ENCODE measurements at places on chromosomes 5 and 9.

- DNase-seq, result no peak
Observed at GRCh38 chr9:102124465-102124864, 386.0 kb upstream of the GRIN3A start.

GRCh38 chr9:130837643-130838042, 2.6 kb downstream of the ABL1 start:
- DNase-seq, result no peak

DNA sequence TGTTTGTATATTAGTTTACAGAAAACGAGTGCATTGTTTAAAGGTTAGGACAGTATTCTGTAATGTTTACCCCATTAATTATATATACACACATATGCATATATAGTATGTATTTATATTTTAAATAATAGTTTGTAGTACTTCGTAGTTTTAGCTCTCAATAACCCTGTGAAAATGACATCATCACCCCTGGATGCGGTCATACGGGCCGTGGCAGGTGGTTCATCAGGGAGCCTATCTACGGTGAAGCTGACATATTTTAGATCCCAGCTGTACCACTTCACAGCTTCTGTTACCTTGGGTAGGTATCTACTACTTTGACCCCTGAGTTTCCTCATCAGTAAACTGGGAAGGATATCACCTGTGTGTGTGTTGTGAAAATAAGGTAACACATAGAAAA, 87.1 kb downstream of the NR3C1 start:
- DNase-seq, result no peak

DNA sequence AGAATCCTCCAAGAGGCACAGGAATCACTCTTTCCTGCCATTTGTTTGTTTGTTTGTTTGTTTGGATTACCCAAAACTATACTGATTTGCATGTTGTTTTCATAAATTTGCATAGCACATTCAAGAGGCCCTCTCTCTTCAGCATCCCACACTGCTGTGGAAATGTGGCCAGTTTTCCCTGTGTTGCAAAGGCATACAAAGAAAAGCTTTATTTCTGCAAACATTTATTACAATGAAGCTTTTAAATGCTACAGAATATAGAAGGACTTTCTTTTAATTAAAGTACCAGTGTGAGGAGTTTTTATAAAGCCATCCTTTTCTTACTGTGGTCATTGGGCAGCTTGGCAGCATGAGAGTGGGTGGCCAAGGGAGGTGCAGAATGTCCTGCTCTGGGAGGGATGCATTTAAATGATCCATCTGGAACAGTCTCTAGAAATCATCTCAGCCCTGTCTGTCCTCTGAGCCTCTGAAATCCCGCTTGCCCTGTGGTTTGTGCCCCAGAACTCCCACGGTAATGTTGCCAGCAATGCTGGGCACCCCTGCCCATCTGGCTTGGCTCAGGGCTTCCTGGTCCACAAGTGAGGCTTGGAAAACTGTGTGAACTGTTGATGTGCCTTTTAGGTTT, 356.8 kb upstream of the KIF2A start:
- no peak for DNase-seq

- no peak for DNase-seq
Observed at GRCh38 chr9:1331546-1332038, 281.4 kb downstream of the DMRT2 start.

DNA sequence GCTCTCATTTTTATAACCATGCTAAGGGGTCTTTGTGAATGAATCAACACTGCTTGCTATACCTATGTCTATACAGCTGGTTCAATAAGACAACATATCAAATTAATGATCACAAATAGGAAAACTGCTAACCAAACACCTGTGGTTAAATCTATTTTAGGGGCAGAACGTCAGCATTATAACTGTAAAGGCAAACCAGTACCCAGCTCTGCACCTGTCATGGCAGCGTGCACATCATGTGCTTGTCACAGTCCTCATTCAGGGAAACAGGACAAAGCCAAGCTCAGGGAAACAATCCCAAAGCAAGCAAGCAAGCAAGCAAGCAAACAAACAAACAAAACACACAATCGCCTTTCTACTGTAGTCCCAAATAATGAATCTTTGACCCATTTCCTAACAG, 277.7 kb upstream of the DAP start:
- no peak for DNase-seq

DNA sequence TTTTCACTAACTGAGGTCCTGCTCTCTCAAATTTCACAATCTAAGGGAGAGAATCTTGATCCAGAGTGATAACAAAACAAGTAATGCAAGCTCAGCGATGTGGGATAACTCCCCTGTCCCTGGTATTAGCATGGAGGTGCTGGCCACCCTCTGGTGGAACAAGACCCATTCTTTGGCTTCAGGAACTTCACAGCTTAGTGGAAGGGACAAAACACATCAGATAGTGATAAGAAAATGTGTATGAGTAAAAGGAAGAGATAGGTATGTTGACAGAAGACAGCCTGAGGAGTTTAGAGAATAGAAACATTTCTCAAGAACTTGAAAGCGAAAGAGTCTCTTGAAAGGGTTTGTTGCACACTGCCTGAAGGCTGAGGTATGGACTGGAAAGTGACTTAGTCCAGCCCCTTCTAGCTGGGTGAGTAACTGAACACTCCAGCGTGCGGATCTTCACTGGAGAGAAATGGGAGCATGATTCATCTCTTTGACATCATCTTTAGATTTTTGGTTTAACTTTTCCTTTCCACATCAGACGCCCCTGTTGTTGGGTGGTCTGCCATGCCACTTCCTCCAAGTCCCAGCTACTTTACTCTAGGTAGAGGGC, 25.4 kb upstream of the ZSWIM6 start:
- no peak for DNase-seq

GRCh38 chr5:5025098-5025773, 114.9 kb upstream of the ADAMTS16 start:
- no peak for DNase-seq

DNA sequence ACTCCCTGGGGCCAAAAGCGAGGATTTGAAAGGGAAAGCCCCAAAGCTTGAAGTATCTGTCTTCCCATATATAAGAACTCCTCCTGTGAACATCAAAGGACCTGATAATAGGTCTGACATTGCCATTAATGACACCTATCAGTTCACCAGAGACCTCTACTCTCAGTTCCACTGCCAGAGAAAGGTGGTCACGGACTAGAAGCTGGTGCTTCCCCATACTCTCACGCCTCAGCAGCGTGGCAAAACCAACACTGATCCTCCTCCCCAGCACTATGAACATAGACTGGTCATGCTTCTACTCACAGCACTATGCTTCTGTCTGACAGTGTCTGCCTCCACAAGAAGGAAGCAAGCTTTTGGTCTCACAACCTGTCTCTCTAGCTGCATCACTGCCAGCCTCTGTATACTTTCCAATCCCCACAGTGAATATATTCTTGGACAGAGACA, 37.9 kb downstream of the NRG2 start:
- DNase-seq, result no peak

DNA sequence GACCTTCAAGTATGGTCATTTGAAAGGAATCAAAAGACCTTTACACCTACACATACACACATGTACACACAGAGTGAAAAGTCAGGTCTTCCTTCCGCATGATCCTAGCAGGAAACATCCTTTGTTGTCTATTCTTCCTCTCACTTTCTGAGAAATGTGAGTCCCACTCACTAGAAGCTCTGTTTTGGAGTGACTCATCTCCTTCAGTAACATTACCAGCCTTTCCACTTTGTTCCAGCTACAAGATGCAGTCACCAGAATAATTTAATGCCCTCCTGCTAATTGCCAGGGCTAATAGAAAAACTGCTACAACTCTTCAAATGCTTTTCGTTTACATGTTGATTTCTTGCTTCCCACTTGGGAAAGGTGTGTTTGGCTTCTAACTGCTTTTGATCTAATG, 417.3 kb downstream of the RASEF start:
- no peak for DNase-seq

- DNase-seq, result no peak
Observed at GRCh38 chr5:135539430-135540005, 3.8 kb upstream of the NEUROG1 start.

DNA sequence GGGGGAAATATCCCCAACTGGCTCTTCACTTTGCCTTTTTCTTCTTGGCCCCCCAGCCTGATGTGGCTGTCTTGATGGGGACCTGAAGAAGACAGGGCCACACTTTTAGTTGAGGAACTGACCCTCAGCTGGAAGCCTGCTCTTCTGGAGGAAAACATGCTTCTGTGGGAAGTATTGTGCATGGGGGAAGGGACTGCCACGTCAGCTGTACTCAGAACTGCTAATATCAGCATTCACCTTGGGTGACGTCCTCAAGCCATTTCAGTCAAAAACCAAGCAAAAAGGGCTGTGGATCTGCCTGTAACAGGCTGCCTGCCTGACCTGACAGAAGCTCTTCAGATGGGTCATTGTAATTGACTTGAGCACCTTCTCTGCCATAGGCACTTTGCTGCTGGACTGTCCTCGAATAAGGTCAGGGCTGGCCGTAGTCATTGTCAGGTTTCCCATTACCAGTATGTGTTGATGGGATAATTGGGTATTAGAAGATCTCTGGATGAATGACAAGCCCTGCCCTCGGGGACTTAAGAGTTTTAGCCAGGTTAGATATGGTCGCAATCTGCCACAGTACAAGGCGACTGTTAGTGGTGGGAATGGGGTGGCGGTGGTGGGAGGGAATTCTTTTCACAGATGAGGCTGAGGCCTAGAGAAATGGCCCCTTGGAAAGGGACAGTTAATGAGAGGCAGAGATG, 10.4 kb downstream of the RAI14 start:
- DNase-seq, result no peak

DNA sequence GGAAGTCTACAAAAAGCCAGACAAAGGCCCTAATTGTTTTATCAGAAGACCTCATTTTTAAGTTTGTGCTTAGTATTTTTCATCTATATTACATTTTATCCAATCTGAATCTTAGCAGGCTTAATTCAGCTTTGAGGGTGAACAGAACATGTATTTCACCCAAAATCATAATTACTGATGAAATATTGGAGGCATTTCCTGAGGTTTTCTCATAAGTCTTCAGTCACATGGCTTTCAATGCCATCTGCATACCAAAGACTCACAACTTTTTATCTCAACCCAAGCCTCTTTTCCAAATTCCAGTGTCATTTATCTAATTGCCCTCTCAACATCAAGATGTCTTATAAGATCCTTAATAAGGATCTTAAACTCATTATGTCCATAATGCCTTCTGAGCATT, 150.8 kb downstream of the TTC39B start:
- DNase-seq, result no peak

DNA sequence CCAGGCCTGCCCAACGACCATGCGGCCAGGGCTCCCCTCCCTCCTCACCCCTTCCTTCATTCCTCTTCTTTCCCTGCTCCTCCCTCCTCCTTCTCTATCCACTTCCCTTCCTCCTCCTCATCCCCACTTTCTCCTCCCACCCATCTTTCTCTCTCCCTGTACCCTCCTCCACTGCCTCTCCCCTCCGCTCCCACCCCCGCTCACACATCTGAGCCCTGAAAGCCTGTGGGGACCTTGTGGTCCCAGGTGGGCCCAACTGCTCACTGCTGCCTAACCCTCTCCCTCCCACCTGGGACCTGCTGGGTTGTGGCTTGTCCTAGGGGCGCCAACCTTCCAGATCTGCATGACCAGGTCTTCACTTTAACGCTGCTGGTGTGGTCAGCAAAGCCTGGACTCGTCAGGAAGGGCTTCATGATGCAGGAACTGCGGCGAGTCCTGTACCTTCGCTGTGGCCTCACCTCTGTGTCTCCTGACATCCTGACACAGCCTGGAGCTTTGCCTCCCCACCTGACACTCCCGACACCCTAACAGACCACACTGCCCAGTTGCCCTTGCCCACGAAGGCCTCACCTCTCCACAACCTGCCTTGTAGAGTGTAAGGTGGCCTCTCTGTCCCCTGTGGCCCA, 34.6 kb downstream of the C5orf15 start:
- DNase-seq, result no peak

DNA sequence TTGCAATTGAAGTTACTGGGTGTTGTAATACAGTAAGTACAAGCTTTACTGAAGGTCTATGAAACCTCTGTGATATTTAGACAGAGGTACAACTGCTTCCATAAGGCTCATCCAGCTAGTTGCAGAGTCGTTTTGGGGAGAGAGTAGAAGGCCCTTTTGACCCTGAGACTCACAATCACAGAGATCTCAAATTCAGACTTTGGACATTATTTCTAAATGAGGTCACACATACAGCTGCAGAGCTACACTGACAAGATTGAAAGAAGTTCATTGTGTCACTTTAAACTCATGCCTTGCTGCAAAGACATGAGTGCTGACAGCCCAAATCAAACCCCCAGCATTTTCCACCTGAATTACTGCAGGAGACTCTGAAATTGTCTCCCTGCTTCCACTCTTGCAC, 205.9 kb upstream of the TMEM161B start:
- DNase-seq, result no peak

GRCh38 chr9:34986540-34987047, 3.0 kb upstream of the DNAJB5 start:
- no peak for DNase-seq

GRCh38 chr9:19231904-19232822, 1.7 kb downstream of the DENND4C start:
- DNase-seq, result peak; percentile 39

DNA sequence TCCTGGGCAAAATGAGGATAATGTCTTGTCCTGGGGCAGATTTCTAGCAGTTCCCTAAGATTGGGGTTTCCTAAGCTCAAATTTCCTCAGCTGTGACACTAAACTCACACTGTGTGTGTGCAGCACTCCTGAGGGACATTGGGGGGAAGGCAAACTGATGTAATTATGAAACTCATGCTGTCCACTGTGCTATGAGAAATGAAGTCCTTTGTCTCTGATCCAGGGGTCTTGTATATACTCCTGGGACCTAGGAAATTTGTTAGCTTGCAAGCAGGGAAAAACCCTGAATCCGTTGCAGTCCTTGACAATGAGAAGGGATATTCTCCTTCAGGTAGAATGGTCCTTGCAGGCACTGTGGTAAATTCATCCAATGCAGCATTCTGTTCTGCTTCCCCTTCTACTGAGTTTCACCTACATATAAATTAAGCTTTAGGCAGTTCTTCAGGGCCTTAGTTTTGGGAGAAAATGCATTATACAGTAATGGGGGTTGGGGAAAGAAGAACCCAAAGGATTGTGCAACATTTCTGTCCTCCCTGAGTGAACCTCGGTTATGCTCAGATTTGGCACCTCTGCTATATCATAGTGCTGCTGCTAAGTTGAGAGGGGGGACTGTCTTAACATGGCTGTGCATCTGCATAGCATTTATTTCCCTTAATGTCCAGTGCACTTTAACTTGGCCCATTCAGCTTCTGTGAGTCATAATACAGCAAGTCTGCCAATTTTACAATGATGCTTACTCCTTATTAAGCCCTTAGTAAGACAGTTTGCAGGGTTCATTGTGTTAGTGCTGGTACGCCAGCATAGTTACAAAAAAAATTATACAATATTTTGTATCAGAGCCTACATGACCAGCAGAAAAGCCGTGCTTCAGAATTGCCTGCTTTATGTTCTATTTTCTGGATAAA, 80.2 kb downstream of the PJA2 start:
- DNase-seq, result no peak

- DNase-seq, result no peak
Observed at GRCh38 chr9:114034196-114034595, 43.9 kb downstream of the AMBP start.

- DNase-seq, result no peak
Observed at GRCh38 chr9:133716564-133717112, 21.5 kb downstream of the SARDH start.

- no peak for DNase-seq
Observed at GRCh38 chr9:109535365-109535764, 37.3 kb upstream of the PTPN3 start.
